Fibroblast of skin of abdomen (primary cell): ENCODE measurements at places on chromosomes 1 and 21.
A peak's percentile ranks its signal among the peaks of the same experiment; 100 is the strongest.

DNA sequence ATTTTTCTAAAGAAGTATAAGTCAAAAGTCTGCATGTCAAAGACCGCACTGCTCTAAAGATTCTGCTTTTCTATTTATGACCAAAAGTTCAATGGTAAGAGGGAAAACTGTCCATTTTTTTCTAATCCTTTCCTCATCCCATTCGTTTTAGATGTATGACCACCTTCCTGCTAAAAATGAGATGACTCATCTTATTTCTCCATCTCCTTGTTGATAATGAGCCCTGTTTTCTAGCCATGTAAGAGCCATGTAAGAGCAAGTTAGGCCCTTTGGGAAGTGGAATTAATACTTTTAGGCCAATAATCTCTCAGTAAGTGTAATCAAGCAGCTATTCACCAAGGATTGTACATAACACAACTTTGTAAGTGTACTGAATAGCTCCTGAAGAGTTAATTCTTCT, 475.6 kb upstream of the B3GALT2 start:
- DNase-seq: peak; percentile 41

DNA sequence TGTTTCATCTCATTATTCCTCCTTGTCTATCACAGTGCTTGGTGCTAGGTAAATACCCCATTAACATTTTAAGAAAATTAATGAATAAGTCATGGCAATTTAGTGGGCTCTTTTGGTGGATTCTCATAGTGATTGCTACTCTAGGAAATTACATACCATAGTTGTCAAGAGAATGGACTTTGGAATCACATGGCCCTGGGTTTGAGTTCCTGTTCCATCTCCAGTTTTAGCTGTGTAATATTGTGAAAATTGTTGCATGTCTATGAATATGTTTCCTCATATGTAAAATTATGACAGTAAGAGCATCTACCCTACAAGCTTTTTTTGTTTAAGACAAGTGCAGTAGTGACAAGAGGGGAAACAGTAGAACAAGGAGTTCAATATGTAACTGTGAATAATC, 20.7 kb downstream of the WDTC1 start:
- DNase-seq: no peak

- DNase-seq: no peak
Observed at GRCh38 chr1:212629450-212630157, 21.0 kb downstream of the ATF3 start.

GRCh38 chr1:219710529-219711194, 97.8 kb upstream of the ZC3H11B start:
- DNase-seq: peak; percentile 95

- DNase-seq: no peak
Observed at GRCh38 chr1:219264561-219264960, 90.9 kb downstream of the LYPLAL1 start.

DNA sequence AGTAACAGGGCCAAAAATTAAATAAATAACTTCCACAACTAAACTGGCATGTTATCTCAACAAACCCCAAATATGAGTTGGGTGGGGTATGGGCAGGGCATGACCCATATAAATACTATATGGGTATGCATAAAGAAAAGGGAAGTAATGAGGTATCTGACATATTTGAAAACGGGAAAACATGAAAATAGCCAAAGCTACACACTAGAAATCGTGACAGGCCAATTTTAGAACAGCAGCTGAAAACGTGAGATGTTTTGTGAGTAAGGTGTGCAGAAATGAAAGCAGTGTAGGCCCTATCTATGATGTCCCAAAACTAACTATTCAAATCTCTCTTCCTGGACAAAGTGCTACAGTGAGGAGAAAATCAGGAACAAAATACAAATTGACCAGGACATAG, 537.9 kb upstream of the NR5A2 start:
- DNase-seq: no peak

- no peak for DNase-seq
Observed at GRCh38 chr1:93652323-93652949, 29.2 kb downstream of the BCAR3 start.
